GM13976 (cell line): ENCODE measurements at places on chromosomes 2 and 18.

DNA sequence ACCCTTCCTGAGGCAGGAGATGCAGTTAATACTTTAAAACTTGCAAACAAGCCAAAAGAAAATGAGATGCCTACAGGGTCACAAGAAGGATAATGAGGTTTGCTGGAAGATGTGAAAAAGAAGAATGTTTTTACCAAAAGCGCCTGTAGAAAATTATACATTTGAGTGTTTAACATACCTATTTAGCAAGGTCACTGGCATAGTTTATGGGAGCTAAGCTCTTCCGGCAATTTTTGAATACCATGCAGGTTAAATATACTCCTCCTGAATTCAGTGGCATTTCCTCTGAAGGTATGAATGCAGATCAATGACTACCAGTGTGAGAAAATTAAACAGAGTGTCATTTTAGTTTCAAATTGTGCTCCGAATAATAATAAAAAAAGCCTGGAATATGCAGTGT lies 21.2 kb upstream of the MAP3K20 start:
- DNase-seq = no peak

GRCh38 chr2:45614330-45614729 lies 3.3 kb upstream of the SRBD1 start:
- DNase-seq = no peak

DNA sequence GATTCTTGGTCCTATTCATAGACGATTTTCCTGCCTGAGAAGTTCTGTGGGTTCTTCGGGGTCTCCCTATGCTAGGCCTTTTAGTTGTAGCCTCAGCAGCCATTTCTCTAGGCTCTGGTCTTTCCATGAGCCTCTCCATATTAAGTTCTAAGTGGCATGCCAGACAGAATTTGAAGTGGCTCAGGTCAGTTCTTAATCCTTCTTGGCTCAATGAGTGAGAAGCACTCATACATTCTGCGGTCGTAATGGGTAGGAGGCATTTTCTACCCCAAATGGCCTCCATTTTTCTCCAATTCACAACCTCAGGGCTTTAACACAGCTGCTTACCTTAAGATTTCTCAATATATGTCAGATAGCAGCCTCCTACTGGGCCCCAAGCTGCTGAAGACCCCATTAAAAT lies 405.3 kb upstream of the GALNT5 start:
- no peak for DNase-seq

- no peak for DNase-seq
Observed at GRCh38 chr2:118477111-118477862, 370.2 kb downstream of the EN1 start.

DNA sequence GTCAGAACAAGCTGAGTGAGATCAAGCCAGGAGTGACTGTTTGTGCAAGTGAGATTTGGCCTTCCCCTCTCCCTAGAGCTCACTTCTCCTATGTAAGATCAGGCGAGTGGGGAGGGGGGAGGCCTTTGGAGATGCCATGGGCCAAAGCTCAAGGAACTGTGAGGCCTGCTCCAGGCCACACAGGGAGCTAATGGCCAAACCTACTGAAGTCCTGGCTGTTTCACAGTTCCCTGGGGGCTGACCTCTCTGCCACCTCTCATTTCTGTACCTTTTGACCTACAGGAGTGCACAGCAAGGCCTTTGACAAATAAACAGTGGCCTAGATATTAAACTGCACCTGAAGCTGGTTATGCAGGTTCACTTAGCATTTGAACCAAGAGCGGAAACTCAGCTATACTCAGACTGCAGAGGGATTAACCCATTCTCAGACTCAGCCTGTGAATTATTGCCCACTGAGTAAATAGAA lies 235.0 kb upstream of the NT5C1B start:
- no peak for DNase-seq

DNA sequence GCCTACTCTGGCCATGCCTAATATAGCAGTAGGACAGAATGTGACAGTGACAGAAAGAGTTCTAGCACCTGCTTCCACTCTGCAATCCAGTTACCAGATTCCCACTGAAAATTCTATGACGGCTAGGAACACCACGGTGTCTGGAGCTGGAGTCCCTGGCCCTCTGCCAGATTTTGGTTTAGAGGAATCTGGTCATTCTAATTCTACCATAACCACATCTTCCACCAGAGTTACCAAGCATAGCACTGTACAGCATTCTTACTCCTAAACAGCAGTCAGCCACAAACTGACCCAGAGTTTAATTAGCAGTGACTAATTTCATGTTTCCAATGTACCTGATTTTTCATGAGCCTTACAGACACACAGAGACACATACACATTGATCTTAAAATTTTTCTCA lies 45.2 kb upstream of the TTR start:
- no peak for DNase-seq

GRCh38 chr18:40529478-40529877 lies 1425.6 kb upstream of the PIK3C3 start:
- DNase-seq = no peak

GRCh38 chr18:22841840-22842239 lies 91.3 kb upstream of the RBBP8 start:
- no peak for DNase-seq

DNA sequence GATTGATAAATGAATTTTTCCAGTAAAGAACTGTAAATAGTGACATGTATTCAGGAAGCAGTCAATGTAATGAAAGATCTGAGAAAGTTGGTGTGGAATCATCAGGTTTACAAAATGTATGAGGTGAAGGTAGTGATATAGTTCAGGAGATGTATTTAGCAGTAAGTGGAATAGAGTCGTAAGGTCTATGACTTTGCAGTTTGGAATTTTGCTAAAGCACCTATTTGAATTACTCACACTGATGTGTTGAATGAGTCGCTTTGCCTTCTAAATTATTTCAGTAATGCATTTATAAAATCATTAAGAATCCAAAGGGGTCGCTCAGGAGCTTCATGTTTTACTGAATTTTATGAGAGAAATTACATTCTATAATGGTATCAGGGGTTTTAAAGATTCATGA lies 713.7 kb downstream of the DSC3 start:
- no peak for DNase-seq

GRCh38 chr18:70982292-70982691 lies 693.4 kb downstream of the SOCS6 start:
- DNase-seq = no peak

DNA sequence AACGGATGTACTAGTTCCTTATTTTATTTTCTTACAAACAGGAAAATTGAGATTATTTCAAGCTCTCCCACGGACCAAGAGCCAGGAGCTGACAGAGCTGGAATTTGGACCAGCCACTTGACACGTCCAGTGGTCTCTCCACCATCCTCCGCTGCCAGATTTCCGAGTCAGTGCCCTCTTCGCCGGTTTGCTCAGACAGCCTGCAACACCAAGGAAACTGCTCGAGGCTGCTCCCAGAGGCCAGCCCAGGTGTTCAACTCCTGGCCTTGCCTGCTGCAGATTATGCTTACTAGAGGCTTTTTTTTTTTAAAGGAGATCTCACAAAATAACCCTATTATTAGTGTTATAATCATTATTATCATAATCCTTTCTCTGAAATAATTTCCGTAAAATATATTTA lies 779.8 kb downstream of the RNF144A start:
- DNase-seq = no peak

DNA sequence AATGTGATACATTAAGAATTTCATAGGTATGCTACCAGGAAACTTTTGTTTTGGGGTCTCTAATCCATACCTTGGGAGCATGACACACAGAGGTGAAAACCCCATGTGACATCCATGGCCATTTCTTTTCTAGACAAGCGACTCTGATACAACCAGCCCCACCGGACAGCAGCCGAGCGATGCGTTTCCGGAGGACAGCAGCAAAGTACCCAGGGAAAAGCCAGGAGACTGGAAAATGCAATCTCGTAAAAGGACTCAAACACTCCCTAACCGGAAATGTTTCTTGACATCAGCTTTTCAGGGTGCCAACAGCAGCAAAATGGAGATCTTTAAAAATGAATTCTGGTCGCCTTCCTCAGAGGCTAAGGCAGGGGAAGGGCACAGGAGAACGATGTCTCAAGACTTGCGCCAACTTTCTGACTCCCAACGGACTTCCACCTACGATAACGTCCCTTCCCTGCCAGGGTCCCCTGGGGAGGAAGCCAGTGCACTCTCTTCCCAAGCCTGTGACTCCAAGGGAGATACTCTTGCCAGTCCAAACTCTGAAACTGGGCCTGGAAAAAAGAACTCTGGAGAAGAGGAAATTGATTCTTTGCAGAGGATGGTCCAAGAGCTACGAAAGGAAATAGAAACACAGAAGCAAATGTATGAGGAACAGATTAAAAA lies 48.9 kb downstream of the BMP10 start:
- DNase-seq = no peak

- DNase-seq = no peak
Observed at GRCh38 chr18:27661320-27662018, 476.4 kb upstream of the CHST9 start.

DNA sequence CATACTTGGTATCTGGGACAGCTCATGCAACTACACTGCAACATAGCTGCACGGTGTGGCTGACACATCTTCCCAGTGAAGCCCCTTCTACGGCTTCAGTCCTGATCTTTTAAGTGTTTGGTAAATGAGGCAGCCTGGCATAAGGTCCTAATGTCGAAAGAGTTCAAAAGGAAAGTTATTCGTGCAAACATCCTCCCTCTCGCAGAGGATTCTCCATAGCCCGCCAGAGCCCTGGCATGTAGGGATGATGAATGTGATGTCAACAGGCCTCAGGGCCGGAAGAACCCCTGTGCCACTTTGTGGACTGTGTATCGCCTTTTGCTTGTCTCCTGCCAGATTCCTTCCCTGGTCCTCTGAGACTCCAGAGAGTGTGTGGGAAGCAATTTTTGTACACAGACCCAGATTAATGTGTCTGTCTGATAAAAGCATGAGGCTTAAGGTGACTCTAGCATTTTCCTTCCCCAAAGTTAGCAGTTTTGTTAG lies 88.5 kb downstream of the SOCS6 start:
- DNase-seq = no peak

- no peak for DNase-seq
Observed at GRCh38 chr2:142983174-142983573, 105.7 kb downstream of the KYNU start.

DNA sequence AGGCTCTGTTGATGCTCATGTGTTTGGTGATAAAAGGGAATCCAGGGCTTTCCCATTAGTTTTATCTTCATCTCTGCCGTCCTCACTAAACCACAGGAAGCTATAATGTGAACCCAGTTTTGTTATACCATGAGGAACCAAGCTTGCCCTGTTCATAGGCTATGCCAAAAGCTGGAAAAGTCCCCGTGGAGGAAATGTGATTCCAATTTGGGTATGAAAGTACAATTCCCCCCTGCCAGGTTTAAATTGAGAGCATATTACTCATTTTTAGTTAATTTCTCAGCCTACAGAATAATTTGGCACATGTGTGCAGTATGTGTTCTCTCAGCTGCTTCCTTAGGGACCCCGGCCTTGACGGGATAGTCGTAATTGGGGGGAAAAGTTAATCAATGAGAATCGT lies 327.4 kb downstream of the RND3 start:
- no peak for DNase-seq

DNA sequence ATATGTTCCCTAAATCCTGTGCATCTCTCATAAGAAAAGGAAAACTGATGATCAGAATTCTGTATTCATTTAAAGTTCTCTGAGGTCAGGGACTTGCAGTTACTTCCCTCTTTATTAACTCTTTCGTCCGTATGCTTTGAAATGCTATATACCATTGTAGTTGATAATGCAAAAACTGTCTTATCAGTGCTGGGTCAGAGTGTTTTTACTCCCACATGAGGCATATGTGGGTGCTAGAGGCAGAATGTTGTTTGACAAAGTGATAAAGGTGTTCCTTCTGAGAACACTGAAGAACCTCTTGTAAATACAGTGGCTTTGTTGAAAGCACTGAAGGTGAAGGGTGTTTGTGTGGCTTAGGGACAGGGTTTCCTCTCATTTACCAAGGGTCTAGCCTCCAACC lies 136.5 kb upstream of the NFATC1 start:
- DNase-seq = no peak

- DNase-seq = no peak
Observed at GRCh38 chr2:30074023-30074422, 72.8 kb upstream of the YPEL5 start.

GRCh38 chr2:8453904-8454302 lies 228.0 kb upstream of the ID2 start:
- DNase-seq = no peak

DNA sequence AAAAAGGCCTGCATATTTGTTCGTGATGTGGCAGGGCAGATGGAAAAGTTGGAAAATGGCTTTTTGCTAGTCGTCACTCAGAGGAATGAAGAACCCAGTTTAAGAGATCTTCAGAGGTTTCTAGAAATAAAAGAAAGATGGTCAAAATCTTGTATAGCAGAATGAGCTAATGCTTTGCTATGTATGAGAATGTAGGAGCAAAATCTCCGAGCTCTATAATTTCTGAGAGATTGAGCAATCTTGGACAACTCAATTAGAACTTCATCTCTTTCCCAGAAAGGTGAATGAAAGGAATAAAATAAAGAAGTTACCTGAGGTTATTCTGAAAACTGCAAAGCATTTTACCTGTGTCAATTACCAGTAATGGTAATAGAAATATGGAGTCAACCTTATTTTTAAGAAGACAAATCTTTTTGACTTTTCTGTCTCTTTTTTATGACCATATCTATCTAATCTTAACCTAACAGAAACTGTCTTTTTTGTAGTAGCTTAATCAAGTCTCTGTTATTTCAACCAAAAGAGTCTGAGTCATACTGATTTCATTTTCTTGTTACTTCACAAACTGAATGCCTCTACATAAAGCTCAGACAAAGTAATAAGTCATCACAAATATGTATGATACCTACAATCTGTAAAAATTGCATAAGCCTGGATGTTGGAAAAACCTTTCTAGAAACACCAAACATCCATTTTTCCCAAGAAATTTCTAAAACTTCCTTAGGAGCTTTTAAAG lies 32.5 kb downstream of the CCDC68 start:
- no peak for DNase-seq

- DNase-seq = no peak
Observed at GRCh38 chr18:23722646-23723045, 33.4 kb downstream of the LAMA3 start.

- no peak for DNase-seq
Observed at GRCh38 chr2:239093542-239093941, 245.7 kb downstream of the TWIST2 start.

DNA sequence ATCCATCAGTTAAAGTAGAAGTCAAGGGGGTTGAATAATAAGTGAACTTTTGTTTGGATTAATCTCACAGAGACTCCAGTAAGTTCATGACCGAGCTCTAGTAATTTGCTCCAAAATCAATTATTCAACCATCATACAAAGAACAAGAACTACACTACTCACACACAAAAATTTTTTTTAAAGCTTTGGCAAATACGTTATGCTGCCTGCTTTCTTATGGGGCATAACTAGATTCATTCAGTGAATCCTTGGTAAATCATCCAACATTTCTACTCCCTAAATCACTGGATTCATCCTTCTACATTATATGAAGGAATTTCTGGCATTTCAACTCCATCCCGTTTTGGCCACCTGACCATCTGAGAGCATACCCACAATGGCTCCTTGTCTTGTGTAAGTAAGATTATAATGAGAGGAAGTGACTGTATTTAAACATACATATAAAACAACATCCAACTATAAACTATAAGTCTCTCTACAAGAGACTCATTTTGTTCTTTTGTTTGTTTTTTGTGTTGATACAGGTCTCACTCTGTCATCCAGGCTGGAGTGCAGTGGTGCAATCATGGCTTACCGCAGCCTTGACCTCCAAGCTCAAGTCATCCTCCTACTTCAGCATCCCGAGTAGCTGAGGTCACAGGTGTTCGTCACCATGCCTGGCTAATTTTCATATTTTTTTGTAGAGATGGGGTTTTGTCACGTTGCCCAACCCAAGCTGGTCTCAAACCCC lies 144.2 kb upstream of the LRRTM4 start:
- DNase-seq = no peak
